ENCODE measurements at places on chromosomes 16 and 17. TPM values are rescaled to one million over a fixed set of nuclear protein-coding genes. Genes with fewer than 3 reads are reported as not detected.

DNA sequence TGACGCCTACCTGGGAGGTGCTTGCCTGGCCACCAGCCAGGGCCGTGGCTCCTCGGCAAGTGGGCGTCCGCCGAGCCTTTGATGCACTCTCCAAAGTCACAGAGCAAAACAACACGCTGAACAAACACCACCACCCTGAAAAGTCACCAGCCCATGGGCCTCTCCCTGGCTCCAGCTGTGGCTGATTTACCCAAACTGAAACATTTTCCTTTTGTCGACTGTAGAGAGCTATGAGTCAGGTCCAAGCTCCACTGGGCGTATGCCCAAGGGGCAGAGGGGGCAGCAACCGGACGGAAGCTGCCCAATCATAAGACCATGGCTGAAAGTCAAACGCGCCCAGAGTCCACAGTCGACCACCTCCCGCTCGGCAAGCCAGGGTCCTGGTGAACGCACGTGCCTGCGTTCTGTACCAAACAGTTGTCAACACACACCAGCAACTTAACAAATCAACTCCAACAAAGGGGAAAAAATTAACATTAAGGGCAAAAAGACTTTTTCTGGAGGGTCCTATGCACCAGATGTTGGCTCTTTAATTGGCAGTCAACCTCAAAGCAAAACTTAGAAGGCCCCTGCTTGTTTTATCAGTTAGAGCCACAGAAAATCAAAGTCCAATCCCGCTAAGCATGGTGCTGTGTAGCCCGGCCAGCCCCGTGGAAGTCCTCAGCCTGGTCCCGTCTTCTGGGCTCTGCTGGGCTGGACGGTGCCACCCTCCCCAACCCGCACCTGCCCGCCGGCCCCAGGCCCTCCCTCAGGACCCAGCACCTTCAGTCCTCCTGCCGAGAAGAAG is 47.3 kb downstream of the TBC1D16 start:
- H3K4me3 ChIP-seq: no peak overlapping the region
- DNase-seq: peak; percentile 70
- H3K36me3 ChIP-seq: no peaks in the 10 kb centered on the region
- H3K4me1 ChIP-seq: peaks cover 49% of the 10 kb centered on the region
- H3K27me3 ChIP-seq: no peaks in the 10 kb centered on the region

GRCh38 chr17:77654850-77655249 is 303.7 kb upstream of the TNRC6C start:
- H3K36me3 ChIP-seq: no peaks in the 10 kb centered on the region
- H3K4me3 ChIP-seq: no peak overlapping the region
- H3K27ac ChIP-seq: no peak overlapping the region
- no peak for DNase-seq
- H3K4me1 ChIP-seq: no peaks in the 10 kb centered on the region
- H3K27me3 ChIP-seq: peaks cover 18% of the 10 kb centered on the region

DNA sequence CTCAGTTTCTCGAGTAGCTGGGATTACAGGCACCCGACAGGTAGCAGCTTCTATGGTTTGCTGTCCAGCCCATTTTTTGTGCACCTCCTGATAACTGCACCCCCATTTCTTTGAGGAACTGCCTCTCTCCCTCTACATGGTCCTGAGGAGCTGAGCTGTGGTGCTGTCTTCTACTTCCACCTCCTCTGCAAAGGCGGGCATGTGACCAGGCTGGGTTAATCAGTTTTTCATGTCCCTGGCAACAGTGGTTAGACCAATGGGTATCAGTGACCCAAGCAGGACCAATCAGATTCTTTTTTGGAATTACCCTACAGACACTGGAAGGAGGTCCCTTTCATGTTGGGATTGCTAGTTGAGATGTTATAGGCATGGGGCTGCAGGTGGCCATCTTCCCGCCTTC is 41.3 kb downstream of the TBX21 start:
- no peak overlapping the region for H3K4me3 ChIP-seq
- no peak for DNase-seq
- no peaks in the 10 kb centered on the region for H3K4me1 ChIP-seq
- H3K27ac ChIP-seq: no peak overlapping the region
- H3K36me3 ChIP-seq: no peaks in the 10 kb centered on the region

GRCh38 chr17:58755269-58755576 is 431 bp upstream of the PPM1E start:
- H3K27me3 ChIP-seq: no peaks in the 10 kb centered on the region
- no peak for DNase-seq
- H3K4me1 ChIP-seq: peaks cover 17% of the 10 kb centered on the region
- no peaks in the 10 kb centered on the region for H3K36me3 ChIP-seq
- H3K27ac ChIP-seq: no peak overlapping the region

GRCh38 chr17:13589658-13590057 is 12.1 kb downstream of the HS3ST3A1 start:
- DNase-seq: no peak
- no peaks in the 10 kb centered on the region for H3K4me1 ChIP-seq
- H3K27ac ChIP-seq: no peak overlapping the region
- no peaks in the 10 kb centered on the region for H3K27me3 ChIP-seq

DNA sequence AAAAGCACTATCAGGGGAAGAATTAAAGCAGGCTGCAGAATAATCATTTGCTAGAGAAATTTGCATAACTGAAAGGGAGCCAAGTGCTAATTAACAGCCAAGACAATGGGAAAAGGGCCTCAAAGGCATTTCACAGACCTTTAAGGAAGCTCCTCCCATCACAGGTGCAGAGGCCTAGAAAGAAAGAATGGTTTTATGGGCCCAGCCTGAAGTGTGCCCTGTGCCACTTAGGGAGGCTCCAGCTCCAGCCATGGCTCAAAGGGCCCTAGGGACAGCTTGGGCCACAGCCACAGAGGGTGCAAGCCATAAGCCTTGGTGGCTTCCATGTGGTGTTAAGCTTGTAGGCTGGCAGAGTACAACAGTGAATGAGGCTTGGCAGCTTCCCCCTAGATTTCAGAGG is 50.1 kb downstream of the RNF112 start:
- no peaks in the 10 kb centered on the region for H3K36me3 ChIP-seq
- H3K27ac ChIP-seq: no peak overlapping the region
- H3K4me1 ChIP-seq: peaks cover 9% of the 10 kb centered on the region
- no peak for DNase-seq

DNA sequence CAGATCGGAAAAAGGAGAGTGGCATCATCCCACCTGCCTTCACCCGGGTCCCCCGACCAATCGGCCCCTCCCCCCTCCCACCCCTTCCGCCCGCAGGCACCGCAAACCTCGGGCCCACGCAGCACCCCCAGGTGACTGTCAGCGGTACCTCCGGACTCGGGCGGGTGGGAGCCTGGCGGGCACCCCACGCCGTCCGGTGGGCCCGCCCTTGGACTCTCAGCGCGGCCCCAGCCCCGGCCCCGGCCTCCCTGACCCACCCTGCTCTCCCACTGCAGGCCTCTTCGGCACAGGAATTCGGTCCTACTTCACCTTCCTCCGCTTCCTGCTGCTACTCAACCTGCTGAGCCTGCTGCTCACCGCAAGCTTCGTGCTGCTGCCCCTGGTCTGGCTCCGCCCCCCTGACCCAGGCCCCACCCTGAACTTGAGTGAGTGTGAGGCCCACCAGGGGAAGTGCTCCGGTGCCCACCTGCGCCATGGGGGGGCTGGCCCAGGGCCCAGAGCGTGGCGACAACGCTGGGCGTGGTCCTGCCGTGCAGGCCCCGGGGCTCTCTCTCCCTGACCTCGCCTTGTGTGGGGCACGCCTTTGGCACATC is 1.6 kb downstream of the TMC8 start:
- no peak overlapping the region for H3K27ac ChIP-seq
- H3K27me3 ChIP-seq: peaks cover 11% of the 10 kb centered on the region
- H3K4me3 ChIP-seq: no peak overlapping the region
- peaks cover 32% of the 10 kb centered on the region for H3K4me1 ChIP-seq
- no peaks in the 10 kb centered on the region for H3K36me3 ChIP-seq

DNA sequence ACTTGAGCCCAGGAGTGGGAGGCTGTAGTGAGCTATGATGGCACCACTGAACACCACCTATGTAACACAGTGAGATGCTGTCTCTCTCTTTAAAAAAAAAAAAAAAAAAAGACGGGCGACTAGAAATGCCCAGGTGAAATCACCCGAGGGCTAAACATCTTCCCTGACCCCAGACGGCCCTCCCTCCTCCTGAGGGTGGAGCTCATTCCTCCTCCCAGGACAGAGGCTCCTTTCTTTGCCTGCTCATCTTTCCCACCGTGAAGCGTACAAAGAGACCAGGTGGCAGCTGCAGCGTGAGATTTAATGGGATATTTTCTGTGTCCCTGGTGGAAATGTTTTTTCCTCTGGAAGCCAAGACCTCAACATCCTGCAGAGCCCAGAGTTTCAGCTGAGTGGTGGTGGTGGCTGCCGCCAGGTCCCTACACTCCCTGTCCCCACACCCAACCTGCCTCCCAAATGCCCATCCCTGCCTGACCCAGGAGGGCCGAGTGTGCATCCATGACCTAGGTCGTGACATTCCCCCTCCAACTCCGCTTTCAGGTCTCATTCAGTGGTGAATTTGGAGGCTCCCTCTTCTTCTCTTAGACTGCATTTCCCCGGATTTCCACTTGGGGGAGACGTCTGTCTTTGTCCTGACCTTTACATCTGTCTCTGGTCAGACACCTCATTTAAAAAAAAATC is 14.4 kb upstream of the GPRC5B start:
- no peak overlapping the region for H3K27ac ChIP-seq
- H3K27me3 ChIP-seq: no peaks in the 10 kb centered on the region
- H3K36me3 ChIP-seq: no peaks in the 10 kb centered on the region
- no peaks in the 10 kb centered on the region for H3K4me1 ChIP-seq

DNA sequence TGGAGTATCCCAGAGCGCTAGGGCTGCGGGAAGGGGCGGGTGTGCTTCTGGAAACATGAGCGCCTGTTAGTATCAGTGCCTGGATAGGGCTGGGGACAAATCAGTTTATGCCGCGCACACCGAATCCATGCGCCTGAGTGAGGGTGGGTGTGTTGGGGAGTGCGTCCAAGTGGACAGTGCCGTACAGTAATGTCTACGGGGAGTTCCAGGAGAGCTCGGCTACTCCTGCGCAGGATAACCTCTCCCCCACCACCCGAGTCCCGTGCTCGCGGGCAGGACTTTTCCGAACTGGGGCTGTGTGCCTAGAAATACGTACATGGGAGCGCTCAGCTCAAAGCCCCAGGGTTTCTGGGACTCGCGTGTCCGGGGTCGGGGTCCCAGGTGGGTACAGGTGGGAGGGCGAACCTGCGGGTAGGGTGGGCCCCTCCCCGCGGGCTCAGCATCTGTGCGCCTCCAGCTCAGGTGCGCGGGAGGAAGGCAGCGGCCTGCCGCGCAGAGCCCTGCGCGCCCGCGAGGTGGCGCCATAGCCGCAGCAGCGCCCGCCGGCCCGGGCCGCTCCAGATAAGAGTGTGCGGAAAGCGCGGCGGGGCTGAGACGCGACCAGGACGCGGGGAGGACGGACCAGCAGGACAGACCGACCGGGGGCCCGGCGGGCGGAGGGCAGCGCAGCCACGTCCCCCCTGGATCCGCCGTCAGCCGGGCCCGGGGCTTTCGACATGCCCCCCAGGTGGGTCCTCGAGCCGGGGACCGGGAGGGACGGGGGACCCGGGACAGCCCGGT is at the start of gene HIC1:
HIC1 (plus strand) TSS at position 592 of the 780 bp plus-strand sequence. CDS start 1,588 bp downstream, outside the sequence.
- H3K27me3 ChIP-seq: no peaks in the 10 kb centered on the region
- H3K36me3 ChIP-seq: no peaks in the 10 kb centered on the region
- H3K4me3 ChIP-seq: peak within 1 kb of the TSS; percentile 72
- peak; percentile 77 for DNase-seq

DNA sequence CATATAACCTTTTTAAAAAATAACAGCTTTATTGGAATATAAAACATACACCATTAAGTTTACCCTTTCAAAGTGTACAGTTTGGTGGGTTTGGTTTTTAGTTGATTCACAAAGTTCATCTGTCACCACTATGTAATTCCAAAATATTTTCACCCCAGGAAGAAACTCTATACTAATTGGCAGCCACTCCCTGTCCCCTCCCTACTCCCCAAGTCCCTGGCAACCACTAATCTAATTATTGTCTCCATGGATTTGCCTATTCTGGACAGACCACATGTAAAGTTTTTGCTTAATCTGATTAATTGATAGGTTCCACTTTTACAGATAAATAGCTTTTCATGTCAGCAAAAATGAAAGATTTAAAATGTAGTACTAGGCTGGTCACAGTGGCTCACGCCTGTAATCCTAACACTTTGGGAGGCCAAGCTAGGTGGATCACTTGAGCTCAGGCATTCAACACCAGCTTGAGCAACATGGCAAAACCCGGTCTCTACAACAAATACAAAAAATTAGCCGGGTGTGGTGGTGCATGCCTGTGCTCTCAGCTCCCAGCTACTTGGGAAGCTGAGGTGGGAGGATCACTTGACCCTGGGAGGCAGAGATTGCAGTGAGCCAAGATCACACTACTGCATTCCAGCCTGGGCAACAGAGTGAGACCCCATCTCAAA is 25.0 kb upstream of the MAPK3 start:
- DNase-seq: no peak
- no peak overlapping the region for H3K4me3 ChIP-seq
- H3K36me3 ChIP-seq: no peaks in the 10 kb centered on the region
- H3K4me1 ChIP-seq: no peaks in the 10 kb centered on the region
- H3K27ac ChIP-seq: no peak overlapping the region

- no peaks in the 10 kb centered on the region for H3K36me3 ChIP-seq
- H3K27ac ChIP-seq: no peak within 1 kb of the TSS
- peak within 1 kb of the TSS; percentile 26 for H3K4me3 ChIP-seq
- DNase-seq: no peak
- peaks cover 6% of the 10 kb centered on the region for H3K27me3 ChIP-seq
Observed at GRCh38 chr17:5035315-5035714, at the start of gene SLC52A1. Gene SLC52A1 (minus strand): TSS chr17:5035426. CDS start chr17:5034606, 820 bp downstream.

DNA sequence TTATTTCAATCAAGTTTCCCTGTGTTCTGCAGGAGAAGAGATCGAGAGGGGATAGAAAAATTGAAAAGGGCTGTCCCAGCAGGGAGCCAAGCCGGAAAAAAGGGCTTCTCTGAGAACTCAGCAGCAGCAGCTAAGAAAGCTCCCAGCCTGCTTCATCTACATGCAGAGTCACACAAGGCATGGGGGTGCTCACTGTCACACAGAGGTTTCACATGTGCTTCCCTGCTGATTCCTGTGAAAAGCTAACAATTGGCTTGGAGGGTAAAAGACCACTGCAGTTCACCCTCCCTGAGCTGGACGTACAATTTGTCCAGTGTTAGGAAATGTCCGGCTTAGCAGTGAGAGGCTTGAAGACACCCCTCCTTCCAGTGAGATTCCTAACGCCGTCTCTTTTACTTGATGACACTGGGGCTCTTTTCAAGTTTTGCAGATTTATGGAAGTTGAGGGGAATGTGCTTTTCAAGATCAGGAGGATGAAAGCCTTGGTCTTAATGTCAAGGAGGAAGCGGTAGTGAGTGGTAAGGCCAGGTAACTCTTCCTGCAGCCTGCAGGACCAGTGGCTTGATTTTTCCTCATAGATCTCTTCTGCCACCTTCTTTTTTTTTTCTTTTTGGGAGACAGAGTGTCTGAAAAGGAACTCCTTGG is 85.6 kb downstream of the WNT3 start:
- no peaks in the 10 kb centered on the region for H3K27me3 ChIP-seq
- no peak for DNase-seq
- H3K27ac ChIP-seq: no peak overlapping the region
- no peaks in the 10 kb centered on the region for H3K36me3 ChIP-seq

TMEM114 gene
- not detected for total RNA-seq

STX1B gene
- total RNA-seq: 1.3 TPM

SHBG gene
- total RNA-seq: 0.30 TPM

All from adrenal gland (tissue), 19 donors.